ENCODE measurements at places on chromosomes 6 and 20.

DNA sequence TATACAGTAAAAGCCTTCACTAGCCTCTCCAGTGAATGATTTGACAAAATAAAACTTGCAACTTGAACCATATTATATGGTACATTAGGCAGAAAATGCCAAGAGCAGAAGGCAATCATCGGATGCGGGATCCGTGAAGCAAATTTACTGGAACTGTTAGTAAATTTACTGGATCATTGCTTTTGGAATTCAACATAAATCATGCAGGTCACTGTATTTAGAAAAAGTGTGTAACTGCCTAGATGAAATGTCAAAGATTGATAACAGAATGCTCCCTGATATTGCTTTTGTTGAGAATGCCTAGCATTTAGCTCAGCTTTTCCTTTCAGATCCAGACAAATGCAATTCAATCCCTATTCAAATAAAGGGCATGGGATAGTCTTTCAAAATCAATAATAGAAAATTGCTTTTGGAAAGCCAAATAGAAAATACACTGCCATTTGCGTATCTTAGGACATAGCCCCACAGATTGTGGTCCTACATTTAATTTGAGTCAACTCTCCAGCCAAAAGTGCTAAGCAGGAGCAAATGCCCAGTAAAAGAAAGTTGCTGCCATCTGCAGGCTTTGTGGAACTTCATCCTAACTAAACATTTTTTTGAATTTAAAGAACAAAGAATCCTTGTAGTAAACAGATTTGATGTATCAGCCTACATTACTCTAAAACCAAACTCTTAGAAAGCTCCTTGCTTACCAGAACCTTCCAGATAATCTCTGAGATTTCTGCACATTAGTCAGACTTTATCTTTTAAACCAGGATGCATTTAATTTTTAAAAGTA is 109.5 kb upstream of the HSF2 start:
- DNase-seq: peak; percentile 40

- DNase-seq: peak; percentile 31
Measured at GRCh38 chr6:140921366-140922226, 1211.1 kb upstream of the GJE1 start.

- no peak for DNase-seq
Measured at GRCh38 chr6:80321011-80321410, 214.5 kb downstream of the BCKDHB start.

- no peak for DNase-seq
Measured at GRCh38 chr6:158519761-158520160, 40.1 kb upstream of the TMEM181 start.

DNA sequence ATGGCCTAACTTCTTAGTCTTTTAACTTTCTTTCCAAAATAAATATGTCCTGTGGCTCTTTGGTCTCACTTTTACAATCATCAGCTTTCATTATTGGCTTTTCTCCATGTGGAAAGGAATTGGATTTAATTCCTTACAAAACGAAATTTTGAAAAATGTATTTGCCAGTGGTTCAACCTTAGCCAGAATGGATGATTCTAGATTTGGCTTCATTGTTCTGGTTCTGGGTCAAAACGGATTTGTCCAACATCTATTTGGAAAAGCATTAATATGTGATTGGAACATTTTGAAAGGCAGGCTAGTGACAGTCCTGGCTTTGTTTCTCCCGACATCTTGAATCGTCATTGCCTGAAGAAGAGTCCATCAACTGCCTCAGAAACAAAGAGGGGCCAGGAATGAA is 59.2 kb downstream of the TENT5A start:
- no peak for DNase-seq

DNA sequence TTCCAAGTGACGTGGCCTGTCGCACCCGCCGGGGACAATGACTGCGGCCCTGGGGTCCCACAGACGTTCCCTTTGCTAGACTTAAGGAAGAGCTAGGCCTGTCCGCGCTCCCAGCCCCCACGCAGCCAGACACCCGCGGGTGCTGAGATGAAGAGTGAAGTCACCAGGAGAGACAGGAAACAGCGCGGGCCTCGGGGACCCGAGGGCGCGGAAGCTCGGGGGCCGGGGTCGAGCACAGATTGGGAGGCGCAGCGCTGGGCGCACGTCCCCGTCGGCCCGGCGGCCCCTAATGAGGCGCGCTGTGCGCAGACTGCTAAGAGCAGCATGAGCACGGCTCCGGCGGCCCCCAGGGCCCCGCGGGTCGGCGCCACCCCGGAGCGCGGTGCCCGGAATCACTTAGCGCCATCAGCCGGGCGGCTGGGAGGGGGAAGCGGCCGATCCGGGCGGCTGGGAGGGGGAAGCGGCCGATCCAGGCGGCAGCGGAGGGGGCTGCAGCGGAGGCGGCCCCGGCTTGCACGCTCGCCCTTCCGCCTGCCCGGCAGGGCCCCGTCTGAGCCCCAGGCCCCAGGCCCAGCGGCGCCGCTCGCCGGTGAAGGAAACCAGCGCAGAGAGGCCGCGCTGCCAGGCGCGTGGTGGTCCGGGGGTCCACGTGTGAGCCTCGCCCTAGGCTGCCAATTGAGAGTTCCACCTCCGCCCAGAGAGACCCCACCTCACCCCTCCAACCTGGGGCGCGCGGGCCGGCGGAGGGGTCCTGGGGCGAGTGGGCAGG is 8.3 kb upstream of the AVP start:
- DNase-seq: no peak

DNA sequence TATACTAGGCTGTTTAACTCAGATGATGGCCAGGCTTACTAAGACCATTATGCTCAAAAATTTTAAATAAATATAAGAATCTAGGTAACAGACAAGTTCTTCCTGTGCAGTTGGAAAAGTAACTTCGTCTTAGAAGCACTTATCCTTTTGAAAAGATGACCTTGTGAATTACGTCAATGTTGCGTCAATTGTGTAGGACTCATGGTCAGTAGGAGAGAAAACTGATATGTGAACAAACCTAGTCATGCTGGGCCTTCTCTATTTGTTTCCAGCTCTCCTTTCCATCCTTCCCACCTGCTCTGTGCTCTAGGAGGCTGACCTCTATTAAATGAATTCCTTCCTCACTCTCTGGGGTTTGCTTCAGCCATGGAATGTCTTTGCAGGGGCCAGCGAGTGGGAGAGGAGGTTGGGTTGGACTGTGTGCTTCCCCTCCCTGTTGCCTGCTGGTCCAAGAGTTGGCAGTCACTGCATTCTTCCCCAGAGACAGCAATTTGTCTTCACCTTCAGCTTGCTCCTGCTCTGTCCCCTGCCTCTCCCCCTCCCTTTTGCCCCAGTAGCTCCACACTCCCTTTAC is 128.0 kb upstream of the TNFAIP3 start:
- DNase-seq: no peak

- no peak for DNase-seq
Measured at GRCh38 chr6:87925373-87926060, 122.1 kb upstream of the SPACA1 start.

DNA sequence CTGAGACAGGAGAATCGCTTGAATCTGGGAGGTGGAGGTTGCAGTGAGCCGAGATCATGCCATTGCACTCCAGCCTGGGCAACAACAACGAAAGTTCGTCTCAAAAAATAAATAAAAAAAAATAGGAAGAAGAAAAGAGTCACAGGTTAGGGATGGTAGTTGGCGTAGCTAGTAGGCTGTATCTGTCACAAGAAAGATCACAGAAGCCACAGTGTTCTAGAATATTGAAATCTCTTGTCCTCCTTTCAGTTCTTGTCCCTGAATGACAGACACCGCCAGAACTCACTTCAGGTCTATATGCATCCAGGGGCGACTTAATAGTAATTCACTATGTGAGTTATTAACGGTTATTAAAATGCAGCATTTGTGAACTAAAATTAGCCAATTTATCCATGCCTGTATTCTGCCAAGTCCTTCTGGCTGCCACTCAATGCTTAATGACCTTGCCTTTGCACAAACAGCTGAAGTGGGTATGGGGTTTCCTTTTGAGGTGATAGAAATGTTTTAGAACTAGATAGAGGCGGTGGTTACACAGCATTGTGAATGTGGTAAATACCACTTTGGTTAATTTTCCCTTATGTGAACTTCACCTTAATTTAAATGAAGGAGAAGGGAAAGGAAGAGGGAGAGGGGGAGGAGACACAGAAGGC is 41.3 kb upstream of the ZMYND8 start:
- no peak for DNase-seq

DNA sequence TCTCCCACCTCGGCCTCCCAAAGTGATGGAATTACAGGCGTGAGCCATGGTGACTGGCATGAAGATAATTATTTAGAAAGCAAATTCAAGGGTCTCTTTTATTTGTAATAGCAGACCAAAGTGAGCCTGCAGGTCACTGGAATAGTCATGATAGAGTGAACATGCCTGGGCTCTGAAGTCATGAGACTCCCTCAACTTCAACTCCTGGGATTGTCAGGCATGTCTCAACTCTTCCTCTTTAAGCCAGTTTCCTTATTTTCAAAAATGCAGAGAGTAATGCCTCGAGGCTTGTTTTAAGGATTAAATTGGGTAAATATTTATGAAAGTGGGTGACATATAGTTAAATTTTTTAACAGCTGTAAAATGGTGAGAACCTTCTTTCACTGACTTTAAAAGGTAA is 22.7 kb upstream of the HECA start:
- no peak for DNase-seq

DNA sequence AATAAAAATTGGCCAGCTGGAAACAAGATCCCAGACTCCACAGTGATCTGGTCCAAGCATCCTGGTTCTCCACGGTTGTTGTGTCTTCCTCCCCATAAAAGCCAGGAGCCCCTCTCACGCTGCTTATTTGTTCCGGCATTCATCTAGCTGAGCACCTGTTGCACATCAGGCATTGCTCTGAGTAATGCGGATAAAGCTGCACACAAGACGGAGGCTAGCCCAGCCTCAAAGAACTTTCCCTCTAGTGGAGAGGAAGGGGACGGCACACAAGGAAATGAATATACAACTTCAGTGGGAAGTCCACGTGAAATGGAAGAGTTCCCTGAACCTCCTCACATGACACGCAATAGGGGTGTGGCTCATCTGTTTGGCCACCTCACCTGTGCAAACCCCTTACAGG is 30.3 kb upstream of the NXT1 start:
- no peak for DNase-seq

DNA sequence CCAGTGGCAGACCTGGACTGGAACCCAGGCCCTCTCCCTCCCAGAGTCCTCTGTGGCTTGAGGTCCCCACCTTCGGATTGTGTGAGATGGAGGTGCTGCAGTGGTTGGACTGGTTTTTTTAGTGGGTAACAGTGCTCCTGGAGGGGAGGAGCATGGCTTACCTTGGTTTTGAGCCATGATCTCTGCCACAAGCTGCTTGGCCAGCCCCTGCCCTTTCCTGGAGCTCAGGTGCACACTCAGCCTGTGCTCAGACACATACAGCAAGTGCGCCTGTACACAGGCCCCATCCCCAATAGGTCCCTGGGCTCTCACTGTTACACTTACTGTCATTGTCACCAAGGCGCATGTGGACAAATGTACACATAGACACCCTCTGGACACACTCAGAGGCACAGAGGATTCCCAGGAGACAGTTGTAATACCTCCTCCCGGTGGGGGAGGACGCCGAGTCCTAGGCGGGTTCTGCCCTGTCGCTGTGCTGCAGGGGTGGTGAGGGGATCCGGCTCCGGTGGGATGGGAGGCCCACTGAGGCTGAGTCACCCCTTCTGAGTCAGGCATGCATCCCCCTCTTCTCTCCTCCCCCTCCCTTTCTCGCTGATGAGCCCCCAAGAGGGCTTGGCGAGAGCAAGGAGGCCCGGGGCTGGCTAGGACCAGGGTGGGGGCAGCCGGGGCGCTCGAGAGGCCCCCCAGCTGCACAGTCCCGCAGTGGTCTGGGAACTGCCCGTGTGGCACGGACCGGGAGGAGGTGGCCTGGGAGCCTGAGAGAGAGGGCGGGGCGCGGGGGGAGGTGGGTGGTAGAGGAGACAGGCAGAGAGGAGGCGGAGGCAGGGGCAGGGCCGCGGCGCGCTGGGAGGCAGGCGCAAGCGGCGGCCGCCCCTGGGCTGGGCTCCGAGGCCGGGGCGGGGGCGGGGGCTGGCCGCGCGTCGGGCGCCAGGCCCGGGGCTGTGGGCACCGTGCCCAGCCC is 522 bp upstream of the EPB41L1 start:
- DNase-seq: peak; percentile 88

DNA sequence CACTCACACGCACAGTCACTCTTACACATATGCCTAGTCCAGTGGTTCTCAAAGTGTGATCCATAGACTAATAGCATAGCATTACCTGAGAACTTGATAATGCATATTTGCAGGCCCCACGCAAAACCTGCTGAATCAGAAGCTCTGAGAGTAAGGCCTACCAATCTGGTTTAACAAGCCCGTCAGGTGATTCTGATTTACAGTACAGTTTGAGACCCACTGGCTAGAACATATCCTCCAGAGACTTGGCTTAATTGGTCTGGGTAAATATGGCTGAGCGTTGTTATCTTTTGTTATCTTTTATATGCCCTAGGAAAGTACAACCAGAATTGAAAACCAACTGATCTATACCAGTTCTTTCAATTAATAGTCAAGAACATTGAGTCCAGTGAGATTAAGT is 9.6 kb downstream of the TSPYL4 start:
- DNase-seq: no peak

DNA sequence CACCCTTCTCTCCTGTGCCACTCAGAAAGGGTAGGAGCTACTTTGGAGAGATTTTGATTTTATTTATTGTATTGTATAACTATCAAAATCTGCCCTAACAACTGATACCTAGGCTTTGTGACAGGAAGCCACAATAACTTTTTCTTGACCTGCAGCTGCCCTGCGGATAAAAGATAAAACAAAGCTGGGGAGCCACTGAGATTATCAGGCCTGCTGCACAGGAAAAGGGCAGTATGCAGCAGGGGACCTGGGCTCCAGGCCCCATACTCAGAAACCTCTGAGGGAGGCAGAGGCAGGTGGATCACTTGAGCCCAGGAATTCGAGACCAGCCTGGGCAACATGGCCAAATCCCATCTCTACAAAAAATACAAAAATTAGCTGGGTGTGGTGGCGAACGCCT is 980 bp upstream of the SNX21 start:
- no peak for DNase-seq

- DNase-seq: no peak
Measured at GRCh38 chr20:62015540-62016288, 50.0 kb downstream of the TAF4 start.

DNA sequence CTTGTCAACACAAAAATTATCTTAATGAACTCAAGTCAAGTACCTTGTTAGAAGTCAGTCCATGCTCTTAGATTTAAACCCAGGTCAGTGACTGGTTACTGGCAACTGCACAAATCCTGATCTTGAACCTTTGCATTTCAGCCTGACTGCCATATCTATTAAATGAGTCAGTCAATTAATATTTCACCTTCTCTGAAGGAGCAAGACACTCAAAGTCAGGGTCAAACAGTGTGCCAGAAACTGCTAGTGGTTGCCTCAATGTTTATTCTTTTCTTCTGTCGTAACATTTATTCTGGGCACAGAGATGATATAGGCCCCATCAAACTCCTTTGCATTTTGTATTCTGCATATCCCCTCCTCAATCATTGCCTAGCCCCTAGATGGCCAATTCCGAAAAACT is 193.9 kb upstream of the MOCS1 start:
- no peak for DNase-seq

- no peak for DNase-seq
Measured at GRCh38 chr20:62331347-62331746, 28.6 kb downstream of the ADRM1 start.

GRCh38 chr20:43507150-43508080 is at the start of gene L3MBTL1:
Gene L3MBTL1 (plus strand): TSS chr20:43507697. CDS start chr20:43513504, 5,807 bp downstream.
- DNase-seq: peak; percentile 5

- no peak for DNase-seq
Measured at GRCh38 chr6:97841763-97842162, 558.7 kb upstream of the MMS22L start.

Measured in globus pallidus (tissue), 1 donor.